Stimulated activated CD4-positive, alpha-beta T cell treated with anti-CD3 and anti-CD28 coated beads, Interleukin-15, amount 100 ng/mL, for 48 hours (primary cell): ENCODE measurements at places on chromosomes 12 and 14.

DNA sequence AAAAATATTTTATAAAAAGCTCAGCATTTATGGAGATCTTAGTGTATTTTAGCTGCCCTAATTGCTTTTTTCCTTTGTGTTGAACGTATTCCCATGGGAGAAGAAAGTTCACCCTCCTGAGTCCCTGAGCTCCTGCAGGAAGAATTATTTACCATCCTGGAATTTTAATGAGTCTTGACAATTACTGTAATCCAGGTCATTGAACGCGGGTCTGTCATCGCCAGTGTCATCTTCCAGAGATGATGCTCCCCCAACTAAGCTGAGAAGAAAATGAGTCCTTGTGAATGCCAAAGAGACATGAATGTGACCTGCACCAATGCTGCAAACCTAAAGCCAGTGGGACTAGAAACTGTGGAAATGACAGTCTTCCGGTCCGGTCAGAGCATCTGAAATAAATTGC lies 129.5 kb downstream of the FBXL14 start:
- DNase-seq: no peak

GRCh38 chr14:45526715-45527549 lies 273.9 kb upstream of the MIS18BP1 start:
- DNase-seq: no peak

DNA sequence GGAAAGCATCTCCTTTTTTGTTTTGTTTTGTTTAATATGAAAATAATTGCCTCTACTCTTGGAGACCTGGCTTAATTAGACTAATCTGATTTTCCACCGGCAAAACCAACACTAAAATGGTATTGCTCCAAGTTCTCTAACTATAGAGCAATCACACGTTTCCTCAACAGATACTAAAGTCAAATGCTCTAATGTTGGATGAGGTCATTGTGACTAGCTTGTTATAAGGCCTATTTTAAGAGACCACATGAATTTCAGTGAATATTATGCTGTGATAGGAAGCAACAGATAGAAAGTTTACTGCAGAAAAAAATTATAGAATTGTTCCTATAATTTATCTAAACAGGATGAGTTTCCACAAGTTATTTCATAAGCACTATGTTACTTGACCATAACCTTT lies 3.3 kb upstream of the CCDC196 start:
- no peak for DNase-seq

GRCh38 chr14:99579903-99580571 lies 24.0 kb downstream of the CCDC85C start:
- DNase-seq: no peak

GRCh38 chr14:24094841-24095270 lies 745 bp downstream of the PCK2 start:
- no peak for DNase-seq

GRCh38 chr12:94875525-94875924 lies 128.0 kb downstream of the NDUFA12 start:
- DNase-seq: no peak

DNA sequence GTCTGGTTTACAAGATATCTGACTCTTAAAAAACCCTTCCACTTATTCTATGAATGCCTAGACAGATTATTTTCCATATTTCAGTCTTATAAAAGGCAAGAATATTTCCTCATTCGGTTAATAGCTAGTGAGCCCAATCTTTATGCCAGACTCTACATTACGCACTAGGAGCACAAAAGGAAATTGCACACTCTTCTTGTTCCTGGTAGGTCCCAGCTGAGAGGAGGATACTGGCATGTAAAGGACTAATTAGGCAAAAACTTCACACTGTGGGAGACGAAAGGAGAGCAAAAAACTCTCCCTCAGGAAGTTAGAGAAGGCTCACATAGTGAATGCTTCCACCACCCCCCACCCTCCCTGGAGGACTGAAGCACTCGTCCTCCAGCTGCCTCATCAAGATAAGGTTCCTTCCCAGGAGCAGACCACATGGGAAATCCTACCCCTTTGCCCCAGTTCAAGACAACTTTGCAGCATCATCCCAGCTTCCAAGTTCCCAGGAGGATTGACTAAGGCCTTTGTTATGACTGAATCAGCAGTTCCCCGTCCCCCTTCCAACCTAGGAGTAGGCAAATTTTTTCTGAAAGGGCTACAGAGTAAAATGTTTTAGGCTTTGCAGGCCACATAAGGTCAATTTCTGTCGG lies 14.5 kb downstream of the CAPZA3 start:
- DNase-seq: no peak

DNA sequence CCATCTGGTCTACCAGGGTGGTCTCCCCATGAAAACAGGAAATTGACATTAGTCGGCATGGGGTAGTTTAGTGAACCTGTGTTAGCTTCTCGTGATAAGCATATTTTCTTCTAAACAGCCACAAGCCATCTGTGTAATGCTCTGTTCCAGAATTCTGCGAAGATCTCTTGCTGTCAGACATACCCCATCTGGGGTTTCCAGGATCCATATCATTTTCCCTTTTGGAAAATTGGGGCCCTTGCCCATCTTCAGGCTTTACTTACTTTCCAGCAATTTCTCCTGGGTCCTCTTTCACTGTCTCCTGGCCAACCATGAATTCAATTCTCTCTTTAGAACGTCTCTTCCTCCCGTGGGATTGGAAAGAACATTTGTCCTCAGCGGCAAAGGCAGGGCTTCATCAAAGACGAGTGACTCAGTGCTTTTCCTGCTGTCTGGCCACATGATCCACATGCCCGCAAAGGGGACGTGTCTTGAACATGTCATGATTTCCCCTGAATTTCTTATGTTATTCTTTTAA lies 21.4 kb upstream of the NCOR2 start:
- DNase-seq: peak; percentile 12

DNA sequence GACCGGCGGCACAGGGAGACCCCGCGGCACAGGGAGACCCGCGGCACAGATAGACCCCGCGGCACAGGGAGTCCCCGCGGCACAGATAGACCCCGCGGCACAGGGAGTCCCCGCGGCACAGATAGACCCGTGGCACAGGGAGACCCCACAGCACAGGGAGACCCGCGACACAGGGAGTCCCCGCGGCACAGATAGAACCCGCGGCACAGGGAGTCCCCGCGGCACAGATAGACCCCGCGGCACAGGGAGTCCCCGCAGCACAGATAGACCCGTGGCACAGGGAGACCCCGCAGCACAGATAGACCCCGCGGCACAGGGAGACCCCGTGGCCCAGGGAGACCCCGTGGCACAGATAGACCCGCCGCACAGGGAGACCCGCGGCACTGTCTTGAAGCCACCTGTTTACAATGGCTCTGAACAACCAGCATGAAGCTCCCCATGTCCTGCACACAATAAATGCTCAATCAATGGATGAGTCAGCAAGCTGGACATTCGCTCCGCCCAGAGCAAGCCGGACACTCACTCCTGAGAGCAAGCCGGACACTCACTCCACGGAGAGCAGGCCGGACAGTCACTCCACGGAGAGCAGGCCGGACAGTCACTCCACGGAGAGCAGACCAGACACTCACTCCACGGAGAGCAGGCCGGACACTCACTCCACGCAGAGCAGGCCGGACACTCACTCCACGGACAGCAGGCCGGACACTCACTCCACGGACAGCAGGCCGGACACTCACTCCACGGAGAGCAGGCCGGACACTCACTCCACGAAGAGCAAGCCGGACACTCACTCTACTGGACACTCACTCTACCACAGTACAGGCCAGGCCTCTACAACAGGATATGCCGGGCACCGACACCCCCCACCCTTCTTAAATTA lies 121.9 kb downstream of the RFLNA start:
- DNase-seq: no peak

DNA sequence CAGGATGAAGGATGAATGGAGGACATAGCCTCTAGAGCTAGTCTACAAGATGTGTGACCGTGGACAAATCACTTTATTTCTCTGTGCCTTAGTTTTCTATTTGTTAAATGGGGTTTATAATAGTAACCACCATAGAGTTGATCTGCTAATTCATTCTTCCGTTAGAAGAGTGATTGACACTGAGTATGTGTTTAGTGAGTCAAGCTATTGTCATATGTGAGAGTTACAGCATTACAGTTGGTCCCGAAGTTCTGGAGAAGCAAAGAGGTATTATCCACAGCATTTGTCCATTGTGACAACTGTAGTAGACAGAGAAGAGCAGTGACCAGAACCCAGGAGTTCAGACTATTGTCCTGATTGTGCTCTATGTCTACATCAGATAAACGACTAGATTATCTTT lies 14.1 kb downstream of the FAR2 start:
- DNase-seq: no peak

GRCh38 chr12:109961201-109961600 lies 35.0 kb downstream of the GIT2 start:
- no peak for DNase-seq

- no peak for DNase-seq
Measured at GRCh38 chr12:114011711-114012110, 45.6 kb upstream of the RBM19 start.

GRCh38 chr12:11228296-11228879 lies 41.1 kb downstream of the PRB3 start:
- peak; percentile 7 for DNase-seq
